ENCODE measurements at places on chromosomes 1 and 21.

DNA sequence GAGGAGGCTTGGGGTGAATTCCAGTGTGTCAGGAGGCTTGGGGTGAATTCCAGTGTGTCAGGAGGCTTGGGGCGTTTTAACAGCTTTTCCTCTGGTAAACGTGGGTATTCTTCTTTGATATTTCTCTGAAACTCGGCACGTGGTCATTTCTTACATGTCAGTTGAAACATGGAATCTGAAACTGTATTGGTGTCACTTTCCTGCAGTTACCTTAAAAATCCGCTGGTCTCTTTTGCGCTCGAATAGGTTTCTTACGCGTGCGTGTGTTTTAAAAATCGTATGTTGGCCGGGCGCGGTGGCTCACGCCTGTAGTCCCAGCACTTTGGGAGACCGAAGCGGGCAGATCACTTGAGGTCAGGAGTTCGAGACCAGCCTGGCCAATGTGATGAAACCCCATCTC lies 33.5 kb downstream of the PRKCZ start:
- no peak for DNase-seq

DNA sequence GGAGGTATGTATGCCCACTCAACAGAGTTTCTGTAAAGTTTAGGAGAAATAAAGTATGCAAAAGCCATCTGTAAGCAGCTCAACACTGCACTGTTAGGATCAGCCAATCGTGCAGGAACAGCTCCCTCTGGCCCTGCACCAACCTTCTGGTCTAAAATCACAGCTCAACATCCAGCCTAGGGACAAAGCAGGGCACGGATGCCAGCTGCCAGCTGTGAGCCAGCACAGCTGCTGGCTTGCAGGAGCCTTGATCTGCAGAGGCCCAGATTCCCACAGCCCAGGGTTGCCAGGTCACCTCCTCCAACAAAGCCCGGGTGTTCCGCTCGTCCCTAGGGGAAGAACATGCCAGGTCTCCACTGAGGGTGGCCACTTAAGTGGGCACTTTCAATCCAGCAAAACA lies 8.6 kb downstream of the ACOT7 start:
- DNase-seq = no peak

- no peak for DNase-seq
Observed at GRCh38 chr1:40185951-40186864, 25.0 kb downstream of the RLF start.

DNA sequence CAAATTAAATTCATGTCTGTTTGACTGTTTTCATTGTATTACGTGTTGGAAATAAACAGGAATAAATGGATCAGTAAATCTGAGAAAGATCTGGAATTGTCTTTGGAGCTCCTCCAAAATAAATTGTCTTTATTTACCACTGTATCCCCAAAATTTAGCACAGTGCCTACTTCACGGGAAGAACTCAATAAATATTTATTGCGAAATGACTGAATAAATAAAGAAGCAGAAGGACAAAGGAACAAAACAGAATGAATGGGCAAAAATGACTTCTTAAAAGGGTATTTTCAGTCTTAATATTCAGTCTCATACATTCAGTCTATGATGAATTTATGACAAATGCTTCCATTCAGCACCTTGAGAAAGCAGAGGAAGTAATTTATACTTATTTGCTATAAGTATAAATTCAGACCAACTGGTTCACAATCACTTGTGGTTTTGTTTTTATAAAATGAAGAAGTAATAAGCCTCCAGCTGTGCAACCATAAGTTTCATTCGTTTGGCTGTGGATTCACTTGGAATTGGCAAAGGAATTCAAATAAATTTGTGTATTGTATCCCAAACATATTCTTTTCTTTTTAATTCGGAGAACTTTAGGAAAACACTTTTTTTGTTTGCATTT lies 19.2 kb upstream of the PRKAA2 start:
- DNase-seq = no peak

DNA sequence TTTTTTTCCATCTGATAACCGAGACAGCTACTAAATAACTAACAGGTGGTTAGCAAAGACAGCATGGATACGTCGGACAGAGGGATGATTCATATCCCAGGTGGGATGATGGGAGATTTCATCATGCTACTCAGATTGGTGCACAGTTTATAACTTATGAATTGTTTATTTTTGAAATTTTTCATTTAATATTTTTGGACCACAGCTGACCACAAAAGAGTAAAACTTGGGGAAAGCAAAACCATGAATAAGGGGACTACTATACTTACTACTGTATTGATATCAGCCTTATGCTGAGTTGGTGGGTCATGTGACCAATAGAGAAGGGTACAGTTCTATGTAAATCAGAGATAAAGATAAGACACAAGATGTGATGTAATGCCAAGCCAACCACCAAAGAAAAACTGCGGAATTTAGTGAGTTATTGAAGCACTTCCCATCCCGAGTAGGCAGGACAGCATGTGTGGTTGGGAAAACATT lies 248.1 kb upstream of the C1orf105 start:
- no peak for DNase-seq

DNA sequence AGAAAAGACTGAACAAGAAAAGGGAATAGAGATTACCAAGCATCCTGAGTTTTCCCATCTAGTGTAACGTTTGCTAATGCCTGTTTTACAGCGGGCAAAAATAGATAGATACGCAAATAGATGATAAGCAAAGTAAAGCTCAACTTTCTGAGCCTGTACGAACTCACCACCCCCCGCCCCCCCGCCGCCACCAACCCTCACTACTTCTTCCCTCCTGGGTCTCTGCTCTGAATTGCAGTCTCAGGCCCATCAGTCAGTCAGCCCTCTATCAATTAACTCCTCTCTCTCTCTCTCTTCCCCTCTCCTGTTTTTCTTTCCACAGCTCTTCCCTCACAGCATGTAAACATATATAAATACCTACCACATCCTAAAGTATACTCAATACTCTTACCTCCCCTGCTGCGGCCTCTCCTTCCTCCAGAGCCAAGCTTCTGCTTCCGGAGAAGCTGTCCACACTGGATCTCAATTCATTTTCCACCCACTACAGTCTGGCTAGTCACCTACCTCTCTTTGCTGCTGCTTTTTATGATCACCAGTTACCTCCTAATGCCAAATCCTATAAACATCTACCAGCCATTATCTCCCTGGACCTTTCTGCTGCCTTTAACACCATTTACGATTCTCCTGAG lies 64.6 kb downstream of the CAPN2 start:
- no peak for DNase-seq

- DNase-seq = no peak
Observed at GRCh38 chr1:217333939-217334338, 297.0 kb downstream of the GPATCH2 start.

DNA sequence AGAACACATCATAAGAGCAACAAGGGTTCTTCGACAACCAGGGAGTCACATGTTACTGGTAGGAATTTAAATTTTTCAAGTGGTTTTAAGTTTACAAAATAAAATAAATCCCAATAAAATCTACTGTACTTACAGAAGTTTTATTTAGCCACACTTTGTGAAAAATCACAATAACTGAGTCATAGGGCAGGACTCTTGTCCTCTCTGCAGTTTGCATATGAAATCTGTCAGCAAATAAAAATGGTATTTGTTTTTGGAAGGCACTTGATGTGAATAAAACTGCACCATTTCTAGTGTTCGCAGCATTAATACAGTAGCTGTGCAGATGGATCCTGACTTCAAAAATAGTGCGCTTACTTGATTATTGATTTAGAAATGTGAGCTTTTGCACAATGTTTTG lies 150.4 kb downstream of the LBR start:
- DNase-seq = no peak

GRCh38 chr1:64127297-64127696 lies 76.1 kb upstream of the UBE2U start:
- no peak for DNase-seq

- peak; percentile 15 for DNase-seq
Observed at GRCh38 chr1:31798433-31799195, 17.2 kb downstream of the SPOCD1 start.
